Sigmoid colon (tissue), 7 donors: ENCODE measurements at places on chromosomes 7 and 10. TPM values are rescaled to one million over a fixed set of nuclear protein-coding genes. Genes with fewer than 3 reads are reported as not detected.

DNA sequence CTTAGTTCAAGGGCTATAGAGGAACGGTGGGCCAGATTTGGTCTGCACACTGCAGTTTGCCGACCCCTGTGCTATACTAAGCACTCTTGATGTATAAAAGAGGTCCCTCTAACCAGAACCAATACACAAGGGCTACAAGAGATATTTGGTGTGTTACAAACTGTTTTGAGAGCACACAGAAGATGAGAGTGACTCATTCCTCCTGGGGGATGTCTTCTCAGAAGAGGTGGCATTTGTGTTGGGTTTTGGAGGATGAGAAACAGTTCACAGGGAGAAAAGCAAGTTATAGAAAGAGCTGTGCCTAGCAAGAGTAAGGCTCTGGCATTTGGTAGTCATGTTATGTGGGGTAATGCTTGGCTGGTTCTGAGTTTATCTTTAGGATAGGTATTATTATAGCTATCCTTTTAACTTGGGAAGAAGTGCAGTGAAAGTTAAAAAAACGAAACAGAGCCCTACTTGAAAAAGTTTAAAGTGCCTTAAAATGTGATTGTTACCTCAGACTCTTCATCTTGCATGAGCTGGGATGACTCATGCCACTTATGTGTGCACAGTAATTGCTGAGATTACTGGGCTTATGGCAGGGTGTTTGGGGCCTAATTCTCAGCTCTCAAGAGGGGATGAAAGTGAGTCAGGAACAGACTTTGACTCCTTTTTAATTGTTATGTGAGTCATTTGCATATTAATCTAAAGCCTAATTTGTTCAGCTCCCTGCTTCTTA, 160.4 kb downstream of the KIF20B start:
- DNase-seq, result no peak

- no peak for DNase-seq
Measured at GRCh38 chr10:31058795-31059703, 27.4 kb upstream of the ZNF438 start.

- DNase-seq, result no peak
Measured at GRCh38 chr7:70354409-70355169, 756.3 kb downstream of the AUTS2 start.

- peak; percentile 87 for DNase-seq
Measured at GRCh38 chr10:42753126-42753506, 29.5 kb upstream of the BMS1 start.

DNA sequence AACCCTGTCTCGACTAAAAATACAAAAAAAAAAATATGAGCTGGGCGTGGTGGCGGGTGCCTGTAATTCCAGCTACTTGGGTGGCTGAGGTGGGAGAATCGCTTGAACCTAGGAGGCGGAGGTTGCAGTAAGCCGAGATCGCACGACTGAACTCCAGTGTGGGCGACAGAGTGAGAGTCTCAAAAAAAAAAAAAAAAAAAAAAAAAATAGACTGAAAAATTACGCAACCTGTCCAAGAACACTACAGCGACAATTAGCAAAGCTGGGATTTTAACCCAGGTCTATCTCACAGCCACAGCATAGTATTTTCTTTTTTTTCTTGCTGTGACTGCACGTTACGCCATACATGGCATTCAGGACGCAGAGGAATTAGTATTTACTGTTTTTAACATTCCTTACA, 1.1 kb upstream of the RABGEF1 start:
- DNase-seq, result no peak

GRCh38 chr10:65430979-65431378, 1494.9 kb upstream of the LRRTM3 start:
- DNase-seq, result no peak

GRCh38 chr7:37000511-37000910, 276.2 kb upstream of the AOAH start:
- DNase-seq, result no peak

- DNase-seq, result no peak
Measured at GRCh38 chr10:113142601-113143362, 192.7 kb downstream of the TCF7L2 start.

DNA sequence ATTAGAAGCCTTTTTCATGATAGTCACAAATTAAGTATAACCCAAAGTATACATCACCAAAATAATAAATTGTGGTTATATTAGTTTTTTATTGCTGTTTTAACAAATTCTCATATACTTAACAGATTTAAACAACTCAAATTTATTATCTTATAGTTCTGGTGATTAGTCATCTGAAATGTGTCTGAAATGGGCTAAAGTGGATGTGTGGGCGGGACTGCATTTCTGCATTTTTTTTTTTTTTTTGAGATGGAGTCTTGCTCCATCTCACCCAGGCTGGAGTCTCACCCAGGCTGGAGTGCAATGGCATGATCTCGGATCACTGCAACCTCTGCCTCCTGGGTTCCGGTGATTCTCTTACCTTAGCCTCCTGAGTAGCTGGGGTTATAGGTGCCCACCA, 891.5 kb upstream of the CELF2 start:
- DNase-seq, result no peak

HBP1 gene
- total RNA-seq, result 104 TPM

GRCh38 chr7:41238851-41239331, 464.0 kb downstream of the INHBA start:
- no peak for DNase-seq

TCF7L2 gene
- total RNA-seq, result 20.3 TPM

MYL10 gene
- not detected for total RNA-seq

DNA sequence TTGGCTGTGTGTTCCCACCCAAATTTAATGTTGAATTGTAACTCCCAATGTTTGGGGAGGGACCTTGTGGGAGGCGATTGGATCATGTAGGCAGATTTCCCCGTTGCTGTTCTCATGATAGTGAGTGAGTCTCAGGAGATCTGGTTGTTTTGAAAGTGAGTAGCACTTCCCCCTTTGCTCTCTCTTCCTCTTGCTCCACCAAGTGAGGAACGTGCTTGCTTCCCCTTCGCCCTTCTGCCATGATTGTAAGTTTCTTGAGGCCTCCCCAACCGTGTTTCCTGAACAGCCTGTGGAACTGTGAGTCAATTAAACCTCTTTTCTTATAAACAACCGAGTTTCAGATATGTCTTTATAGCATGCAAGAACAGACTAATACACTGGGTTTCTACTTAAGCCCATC, 176.3 kb downstream of the CDK14 start:
- DNase-seq, result no peak

GRCh38 chr10:30062090-30062489, 2.7 kb upstream of the JCAD start:
- no peak for DNase-seq

GRCh38 chr7:17093461-17093860, 205.0 kb upstream of the AHR start:
- no peak for DNase-seq

GRCh38 chr7:151829707-151830106, 47.2 kb downstream of the PRKAG2 start:
- DNase-seq, result no peak

TMEM196 gene
- 0.16 TPM for total RNA-seq

DNA sequence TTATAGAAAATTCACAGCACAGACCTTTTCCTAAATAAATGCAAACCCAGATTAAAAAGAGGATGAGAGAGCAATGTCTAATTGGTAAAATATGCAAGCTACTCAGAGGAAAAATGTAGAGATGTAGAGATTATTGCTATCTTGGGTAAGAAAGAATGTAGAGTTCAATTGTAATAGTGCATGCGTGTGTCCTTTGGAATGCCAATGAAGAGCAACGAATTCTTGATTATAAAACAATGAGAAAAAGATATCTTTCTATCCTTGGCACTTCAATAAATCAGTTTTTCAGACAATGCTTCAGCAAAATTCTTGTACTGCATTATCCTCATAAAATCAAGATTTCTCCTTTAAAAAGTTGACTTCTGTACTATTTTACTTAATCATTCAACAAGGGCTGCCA, 50.9 kb downstream of the SEMA3D start:
- no peak for DNase-seq

- DNase-seq, result no peak
Measured at GRCh38 chr7:30924624-30925023, 13.0 kb downstream of the AQP1 start.

LRIT1 gene
- total RNA-seq, result not detected

DNA sequence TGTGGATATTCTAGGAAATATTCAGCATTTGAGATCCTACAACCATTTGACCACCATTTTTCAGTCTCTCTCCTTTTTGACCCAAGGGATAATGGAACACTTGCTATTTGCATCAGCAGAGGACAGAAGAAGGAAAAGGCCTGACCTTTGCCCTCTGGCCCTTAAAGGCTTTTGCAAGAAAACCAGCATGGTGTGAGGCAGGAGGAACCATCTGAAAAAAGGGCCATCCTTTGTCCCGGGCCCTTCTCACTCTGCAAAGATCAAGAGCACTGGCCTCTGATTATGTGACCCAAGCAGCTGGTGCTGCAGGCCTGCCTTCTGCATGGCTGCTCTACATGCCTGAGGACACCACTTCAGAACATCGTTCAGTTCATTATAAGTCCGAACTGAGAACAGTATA, 133.3 kb upstream of the STK17A start:
- DNase-seq, result no peak

MALRD1 gene
- total RNA-seq, result 2.1 TPM

- no peak for DNase-seq
Measured at GRCh38 chr7:105493923-105494315, 28.2 kb downstream of the PUS7 start.

DNA sequence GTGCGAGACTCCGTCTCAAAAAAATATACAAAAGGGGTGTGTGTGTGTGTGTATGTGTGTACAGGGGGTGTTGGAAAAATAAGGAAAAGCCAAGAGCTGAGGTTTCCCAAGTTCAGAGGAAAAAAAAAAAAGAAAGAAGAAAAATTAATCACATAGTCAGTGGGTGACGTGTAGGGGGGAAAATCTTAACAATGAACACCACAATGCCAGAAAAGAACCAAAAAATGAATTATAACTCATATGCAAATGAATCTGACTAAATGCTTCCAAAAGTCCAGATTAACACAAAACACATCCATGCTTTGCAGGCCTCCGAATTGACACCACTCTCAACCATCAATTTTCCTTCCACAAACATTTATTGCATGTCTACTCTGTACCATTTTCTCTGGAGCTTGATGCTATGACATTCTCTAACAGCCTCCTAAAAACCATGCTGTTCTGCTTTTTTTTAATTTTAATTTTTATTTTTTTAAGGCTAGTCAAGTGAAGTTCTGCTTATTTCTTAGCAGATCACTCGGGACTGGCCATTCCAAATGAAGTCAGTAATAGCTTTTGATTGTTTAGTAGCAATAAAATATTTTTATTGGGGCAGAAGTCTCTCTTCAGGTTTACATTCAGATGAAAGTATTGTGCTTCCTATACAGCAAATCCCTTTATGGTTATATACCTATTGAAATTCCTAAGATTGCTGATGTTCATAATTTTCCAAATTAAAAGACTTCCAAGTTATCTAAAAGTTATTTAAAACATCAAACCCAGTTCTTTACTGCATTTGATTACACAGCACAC, 133.8 kb downstream of the CNOT4 start:
- no peak for DNase-seq

- no peak for DNase-seq
Measured at GRCh38 chr10:93947524-93947923, 46.2 kb upstream of the PLCE1 start.
